Stimulated activated CD4-positive, alpha-beta T cell treated with anti-CD3 and anti-CD28 coated beads, Interleukin-4, amount 100 ng/mL, for 4 hours (primary cell): ENCODE measurements at places on chromosomes 12 and 14.
A peak's percentile ranks its signal among the peaks of the same experiment; 100 is the strongest.

GRCh38 chr14:101191721-101192660 is 288.5 kb upstream of the RTL1 start:
- DNase-seq: no peak

GRCh38 chr14:37019488-37019887 is 152.9 kb downstream of the SLC25A21 start:
- no peak for DNase-seq

GRCh38 chr12:46468813-46469212 is 96.2 kb upstream of the SLC38A2 start:
- DNase-seq: no peak

DNA sequence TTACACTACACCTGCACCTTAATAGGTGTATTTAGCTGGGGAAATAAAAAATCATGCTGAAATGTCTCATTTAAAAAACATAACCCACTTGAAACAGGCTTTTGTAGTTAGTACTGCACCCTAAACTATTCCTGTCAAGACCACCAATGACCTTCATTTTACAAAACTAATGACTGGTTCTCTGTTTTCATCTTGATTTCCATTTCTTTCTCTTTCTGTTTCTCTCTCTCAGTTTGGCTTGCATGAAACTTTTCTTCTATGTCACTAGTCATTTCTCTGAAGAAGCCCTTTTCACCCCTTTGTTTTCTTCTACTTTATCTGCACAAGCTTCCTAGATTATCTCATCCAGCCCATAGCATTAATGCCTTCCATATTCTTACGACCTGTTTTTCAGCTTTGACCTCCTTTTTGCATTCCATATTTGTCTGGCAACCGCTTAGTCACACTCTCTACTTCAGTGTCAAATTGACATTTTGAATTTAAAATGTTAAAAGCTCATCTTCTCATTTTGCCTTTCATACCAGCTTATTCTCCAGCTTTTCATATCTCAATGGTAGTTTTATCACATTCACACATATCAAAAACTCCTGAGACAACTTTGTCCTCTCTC is 32.7 kb upstream of the KLRF1 start:
- DNase-seq: no peak

GRCh38 chr12:131213896-131214442 is 260.3 kb downstream of the ADGRD1 start:
- DNase-seq: no peak

DNA sequence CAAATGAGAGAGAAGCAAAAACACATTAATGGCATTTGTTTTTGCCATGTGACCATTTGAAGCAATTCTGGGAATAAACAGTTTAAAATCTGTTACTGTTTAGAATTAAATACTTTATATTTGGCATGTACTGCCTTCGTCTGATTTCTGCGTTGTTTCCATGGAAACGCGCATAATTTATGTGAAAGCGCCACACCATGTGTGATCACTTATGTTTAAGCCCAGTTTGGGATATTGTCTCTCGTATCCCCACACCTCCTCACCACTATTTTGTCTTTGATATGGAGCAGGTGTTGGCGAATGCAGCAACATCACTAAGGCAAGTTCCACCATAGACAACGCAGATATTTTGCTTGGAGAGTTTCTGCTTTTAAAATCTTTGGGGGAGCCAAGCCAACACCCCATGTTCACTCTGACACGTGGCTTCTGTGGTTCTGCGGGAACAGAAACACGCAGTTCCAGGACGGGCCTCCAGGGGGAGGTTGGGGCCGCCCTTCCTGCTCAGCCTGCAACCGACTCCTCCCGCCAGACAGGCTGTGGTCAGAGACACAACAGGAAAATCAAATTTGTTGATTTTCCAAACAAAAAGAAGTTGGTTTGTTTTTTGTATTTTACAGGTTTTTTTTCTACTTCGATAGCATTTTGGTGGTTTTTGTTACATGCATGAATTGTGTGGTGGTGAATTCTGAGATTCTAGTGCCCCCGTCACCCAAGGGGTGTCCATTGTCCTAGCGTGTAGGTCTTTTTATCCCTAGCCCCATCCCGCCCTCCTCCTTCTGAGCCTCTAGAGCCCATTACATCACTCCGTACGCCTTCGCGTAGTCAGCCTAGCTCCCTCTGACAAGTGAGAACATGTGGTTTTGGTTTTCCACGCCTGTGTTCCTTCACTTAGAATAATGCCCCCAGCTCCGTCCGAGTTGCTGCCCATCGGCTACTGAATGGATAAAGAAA is 101.9 kb upstream of the SFSWAP start:
- peak; percentile 60 for DNase-seq

GRCh38 chr12:727321-727720 is 25.1 kb upstream of the WNK1 start:
- DNase-seq: no peak

- no peak for DNase-seq
These were observed 459 bp downstream of the NUAK1 start for GRCh38 chr12:106138357-106138632.

GRCh38 chr12:43662736-43663135 is 95.9 kb downstream of the PUS7L start:
- DNase-seq: no peak

GRCh38 chr12:88327276-88327675 is 185.2 kb downstream of the TMTC3 start:
- no peak for DNase-seq

DNA sequence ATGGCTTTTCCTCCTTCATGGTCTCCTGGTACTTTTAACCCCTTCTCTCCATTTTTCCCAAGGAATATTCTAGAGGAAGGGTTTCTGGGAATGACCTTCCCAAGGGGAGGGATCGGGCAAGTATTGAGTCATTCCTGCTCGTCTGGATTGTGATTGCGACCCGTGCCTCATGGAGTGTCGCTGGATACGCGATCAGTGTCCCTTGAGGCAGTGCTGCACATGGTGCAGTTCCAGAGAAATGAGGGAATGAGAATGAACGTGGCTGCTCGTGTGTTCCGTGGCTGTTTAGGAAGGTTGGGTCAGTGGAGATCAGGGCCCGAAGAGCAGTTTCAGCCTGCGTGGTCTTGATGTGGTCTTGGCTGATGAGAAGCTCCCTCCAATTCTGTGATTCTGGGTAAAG is 234.4 kb downstream of the CACNA1C start:
- DNase-seq: no peak

GRCh38 chr14:96623676-96624484 is 121.7 kb downstream of the PAPOLA start:
- DNase-seq: no peak

- no peak for DNase-seq
These were observed 375.0 kb downstream of the TRHDE start for GRCh38 chr12:72647139-72647538.

- no peak for DNase-seq
These were observed 78.7 kb downstream of the TXNDC16 start for GRCh38 chr14:52473557-52473956.

DNA sequence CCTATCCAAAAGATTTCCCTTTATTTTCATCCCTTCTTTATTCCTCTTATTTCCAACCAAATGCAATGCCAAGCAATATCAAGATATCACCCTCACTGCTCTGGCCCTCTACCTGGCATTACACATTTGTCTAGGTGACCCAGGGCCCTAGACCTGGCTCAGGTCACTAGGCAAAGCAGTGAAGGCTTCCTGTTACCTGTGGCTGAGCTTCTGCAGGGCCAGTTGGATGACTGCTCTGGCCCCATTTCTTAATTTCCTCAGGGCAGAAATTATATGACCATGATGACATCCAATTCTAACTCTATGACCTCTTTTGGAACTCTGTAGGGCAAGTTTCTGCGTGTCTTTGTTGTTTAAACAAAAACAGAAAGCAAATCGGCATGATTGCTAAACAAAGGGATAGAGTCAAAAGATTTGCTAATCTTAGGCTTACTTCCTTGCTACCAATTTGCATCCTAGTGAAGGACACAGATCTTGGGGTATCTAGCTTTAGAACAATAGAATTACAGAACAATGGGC is 7.4 kb upstream of the CCDC198 start:
- no peak for DNase-seq

DNA sequence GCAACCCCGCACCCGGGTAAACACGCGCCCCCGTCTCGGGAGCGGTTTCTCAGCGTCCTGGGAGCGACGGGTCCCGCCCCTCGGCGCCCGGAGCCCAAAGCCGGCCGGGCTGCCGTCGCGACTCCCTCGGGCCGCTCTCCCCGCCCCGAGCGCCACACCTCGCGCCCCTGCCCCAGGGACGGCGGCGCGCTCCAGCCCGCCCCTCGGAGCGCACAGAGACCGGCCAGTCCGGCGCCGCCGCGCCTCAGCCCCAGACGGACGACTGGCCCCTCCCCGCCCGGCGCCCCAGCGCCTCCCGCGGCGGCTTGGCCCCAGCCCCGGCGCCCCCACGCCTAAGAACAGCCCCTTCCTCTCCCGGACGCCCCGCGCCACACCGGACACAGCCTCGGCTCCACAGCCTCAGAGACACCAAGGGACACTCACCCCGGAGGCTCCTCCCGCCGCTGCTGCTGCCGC is 411 bp downstream of the BTBD7 start:
- DNase-seq: no peak

DNA sequence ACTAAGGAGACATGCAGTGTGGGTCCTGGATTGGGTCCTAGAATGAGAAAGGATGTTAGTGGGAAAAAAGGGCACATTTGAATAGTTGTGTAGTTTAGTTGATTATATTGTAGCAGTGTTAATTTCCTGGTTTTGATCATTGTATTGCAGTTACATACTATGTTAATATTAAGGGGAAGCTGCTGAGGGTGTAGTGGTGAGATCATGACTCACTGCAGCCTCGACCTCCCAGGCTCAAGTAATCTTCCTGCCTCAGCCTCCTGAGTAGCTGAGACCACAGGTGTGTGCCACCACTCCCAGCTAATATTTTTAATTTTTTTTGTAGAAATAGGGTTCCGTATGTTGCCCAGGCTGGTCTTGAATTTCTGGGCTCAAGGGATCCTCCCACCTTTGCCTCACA is 21.7 kb downstream of the BORCS5 start:
- no peak for DNase-seq

- DNase-seq: no peak
These were observed 73.6 kb upstream of the ELK3 start for GRCh38 chr12:96120359-96121100.

DNA sequence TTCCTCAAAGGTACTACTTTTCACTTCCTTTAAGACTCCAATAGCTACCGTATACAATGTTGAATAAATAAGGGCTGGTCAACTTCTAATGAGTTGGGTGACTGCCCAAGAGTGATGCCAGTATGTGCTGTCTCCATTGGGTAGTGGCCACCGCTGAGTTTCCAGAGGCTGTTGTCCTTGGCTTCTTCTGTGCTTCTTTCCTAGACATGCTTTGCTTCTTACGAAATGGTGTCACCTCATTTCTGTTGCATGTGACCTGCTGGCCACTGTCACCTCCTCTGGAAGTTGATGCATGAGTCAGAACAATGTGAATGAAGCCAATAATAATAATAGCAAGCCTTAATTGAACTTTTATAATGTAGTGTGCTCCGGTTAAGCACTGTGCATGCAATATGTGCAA is 7.5 kb upstream of the NID2 start:
- DNase-seq: no peak

DNA sequence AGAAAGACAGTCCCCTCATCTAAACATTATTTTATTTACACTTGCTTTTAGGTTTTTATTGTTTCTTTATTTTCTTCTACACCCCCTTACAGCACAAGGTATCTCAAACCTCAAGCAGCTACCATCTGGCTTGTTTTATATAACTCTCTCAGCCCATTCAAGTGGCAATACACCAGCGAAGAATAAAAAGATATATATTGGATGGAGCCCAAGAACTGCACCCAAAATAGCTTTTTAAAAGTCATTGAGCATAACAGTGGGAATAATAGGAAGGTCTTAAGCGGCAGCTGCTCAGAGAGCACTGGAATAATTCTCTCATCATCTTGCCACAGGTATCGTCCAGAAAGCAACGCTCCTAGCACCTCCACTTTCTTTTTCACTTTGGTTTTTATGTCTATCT is 322.5 kb downstream of the SYT1 start:
- no peak for DNase-seq

GRCh38 chr12:76501390-76501789 is 58.2 kb downstream of the OSBPL8 start:
- no peak for DNase-seq

- no peak for DNase-seq
These were observed 52.5 kb downstream of the KIAA0586 start for GRCh38 chr14:58479975-58480374.

GRCh38 chr12:69661386-69661785 is 37.7 kb downstream of the BEST3 start:
- DNase-seq: no peak

DNA sequence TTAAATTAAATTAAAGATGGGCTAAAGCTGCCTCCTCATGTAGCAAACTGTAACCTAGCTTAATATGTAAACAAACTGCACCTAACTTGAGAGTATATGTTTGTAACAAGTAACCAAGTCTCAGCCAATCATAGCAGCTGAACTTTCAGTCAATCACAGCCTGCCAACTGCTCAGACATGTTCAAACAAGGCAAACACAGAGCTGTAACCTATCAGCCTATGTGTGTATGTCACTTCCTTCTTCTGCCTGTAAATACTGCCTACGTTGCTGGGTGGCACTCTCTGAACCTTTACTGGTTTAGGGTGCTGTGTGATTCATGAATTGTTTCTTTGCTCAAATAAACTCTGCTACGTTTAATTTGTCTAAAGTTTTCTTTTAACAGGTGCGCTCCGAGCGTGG is 2.9 kb downstream of the SERPINA6 start:
- DNase-seq: no peak

- DNase-seq: no peak
These were observed 91.5 kb upstream of the ZFP36L1 start for GRCh38 chr14:68884031-68885030.

DNA sequence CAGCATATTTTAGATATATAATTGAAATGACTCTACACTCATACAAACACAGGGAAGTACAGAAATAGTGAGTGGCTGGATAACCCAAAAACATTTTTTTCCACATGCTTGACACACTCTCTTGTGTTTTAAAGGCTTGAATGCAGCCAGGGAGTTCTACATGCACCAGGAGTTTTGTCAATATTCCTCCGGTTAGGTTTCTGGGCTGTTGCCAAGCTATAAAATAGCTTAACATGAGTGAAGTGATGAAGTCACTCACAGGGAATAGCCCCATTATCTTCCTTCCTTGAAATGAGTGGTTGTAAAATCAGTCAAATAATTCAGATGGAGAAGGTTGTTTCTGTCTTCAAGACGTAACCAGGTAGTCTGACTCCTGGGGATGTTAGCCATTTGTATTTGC is 582.7 kb downstream of the SLC6A15 start:
- DNase-seq: no peak

DNA sequence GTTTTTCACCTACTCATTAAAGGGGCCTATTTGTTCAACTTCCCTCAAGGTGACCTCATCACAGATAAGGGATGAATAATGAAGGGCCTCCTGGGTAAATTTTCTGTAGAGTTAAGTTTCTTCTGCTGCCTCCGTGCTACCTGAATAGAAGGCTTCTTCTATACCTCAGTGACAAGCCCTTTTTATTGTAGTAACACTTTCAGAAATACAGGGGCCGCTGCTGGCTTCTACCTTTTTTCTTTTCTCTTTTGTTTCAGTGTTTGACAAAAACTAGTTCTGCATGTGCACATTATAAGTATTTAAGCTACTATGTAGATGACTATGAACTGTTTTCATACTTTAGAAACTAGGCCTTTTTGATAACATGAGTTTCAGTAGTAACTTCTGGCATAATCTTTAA is 207.0 kb downstream of the NAV3 start:
- no peak for DNase-seq

GRCh38 chr12:107310621-107311020 is 217.3 kb upstream of the CRY1 start:
- no peak for DNase-seq

GRCh38 chr14:35374263-35374712 is 30.3 kb downstream of the NFKBIA start:
- no peak for DNase-seq

- no peak for DNase-seq
These were observed 1.5 kb downstream of the EML5 start for GRCh38 chr14:88791252-88791621.

GRCh38 chr14:51828017-51828797 is 32.2 kb upstream of the GNG2 start:
- peak; percentile 44 for DNase-seq
